ENCODE measurements at places on chromosomes 3 and 15.

- no peak for DNase-seq
Observed at GRCh38 chr3:11273891-11274291, 1.7 kb downstream of the ATG7 start.

DNA sequence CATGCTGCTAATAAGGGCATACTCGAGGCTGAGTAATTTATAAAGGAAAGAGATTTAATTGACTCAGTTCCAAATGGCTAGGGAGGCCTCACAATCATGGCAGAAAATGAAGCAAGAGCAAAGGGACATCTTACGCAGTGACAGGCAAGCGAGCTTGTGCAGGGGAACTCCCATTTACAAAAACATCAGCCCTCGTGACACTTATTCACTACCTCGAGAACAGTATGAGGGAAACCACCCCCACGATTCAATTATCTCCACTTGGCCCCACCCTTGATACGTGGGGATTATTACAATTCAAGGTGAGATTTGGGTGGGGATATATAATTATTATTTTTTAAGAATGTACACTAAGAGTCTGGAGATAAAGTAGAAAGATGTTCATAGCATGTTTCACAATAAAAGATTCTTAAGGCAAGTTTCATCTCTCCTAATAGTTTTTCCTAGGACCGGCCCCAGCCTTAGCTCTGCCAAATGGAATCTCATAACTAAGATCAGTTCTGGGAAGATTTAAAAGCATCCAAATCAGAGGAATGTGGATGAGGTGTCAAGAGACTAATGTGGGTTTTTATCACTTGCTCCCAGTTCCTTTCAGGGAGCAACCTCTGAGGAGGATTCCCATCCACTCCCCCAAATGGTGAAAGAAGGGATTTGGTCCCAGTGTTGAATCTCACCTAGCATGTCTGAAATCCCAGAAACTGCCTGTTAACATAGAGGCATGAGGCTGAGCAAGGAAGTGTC lies 221.0 kb downstream of the ZMAT3 start:
- DNase-seq = no peak

- no peak for DNase-seq
Observed at GRCh38 chr3:36175916-36176461, 204.3 kb upstream of the STAC start.

- no peak for DNase-seq
Observed at GRCh38 chr3:31027191-31027761, 132.8 kb upstream of the GADL1 start.

GRCh38 chr3:114451051-114451451 lies 157.2 kb downstream of the TIGIT start:
- DNase-seq = no peak

DNA sequence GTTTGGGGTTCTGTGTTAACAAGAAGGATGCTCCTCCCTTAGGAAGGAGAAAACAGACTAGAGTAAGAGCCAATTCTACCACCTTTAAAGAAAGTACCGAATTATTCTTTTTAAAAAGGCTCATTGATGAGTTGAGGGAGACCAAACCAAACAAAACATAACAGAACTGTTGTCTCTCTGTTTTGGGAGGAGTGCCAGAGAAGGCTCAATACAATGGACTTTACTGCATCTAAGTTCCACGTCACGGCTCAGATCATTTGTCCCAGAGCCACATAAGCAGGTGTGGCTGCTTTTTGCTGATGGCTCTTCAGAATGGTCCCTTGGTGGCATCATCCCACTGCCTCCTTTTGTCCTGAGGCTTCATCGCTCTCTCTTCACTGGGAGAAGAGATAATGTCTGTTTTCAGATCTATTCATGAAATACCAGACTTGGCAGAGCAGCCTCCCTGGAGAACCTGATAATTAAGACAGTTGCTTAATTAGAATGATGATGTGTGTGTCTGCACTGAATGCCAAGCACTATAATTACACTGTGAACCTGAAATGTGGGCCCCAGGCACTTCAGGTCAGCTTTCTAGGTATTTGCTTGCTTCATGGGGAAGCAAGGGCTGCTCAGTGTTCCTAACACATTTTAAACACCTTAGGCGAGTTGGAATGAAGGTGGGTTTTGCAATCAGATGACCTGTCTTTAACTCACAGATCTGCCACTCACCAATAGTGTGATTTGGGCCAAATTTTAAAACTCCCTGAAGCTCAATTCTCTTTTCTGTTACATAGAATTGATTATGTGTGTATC lies 335.2 kb upstream of the MCTP2 start:
- no peak for DNase-seq

- no peak for DNase-seq
Observed at GRCh38 chr3:39203402-39203801, 11.0 kb upstream of the XIRP1 start.
